NCI-H1092 (cell line): ENCODE measurements at places on chromosomes 16 and 17.

GRCh38 chr16:64151990-64152767 is 969.7 kb downstream of the CDH11 start:
- DNase-seq = no peak

DNA sequence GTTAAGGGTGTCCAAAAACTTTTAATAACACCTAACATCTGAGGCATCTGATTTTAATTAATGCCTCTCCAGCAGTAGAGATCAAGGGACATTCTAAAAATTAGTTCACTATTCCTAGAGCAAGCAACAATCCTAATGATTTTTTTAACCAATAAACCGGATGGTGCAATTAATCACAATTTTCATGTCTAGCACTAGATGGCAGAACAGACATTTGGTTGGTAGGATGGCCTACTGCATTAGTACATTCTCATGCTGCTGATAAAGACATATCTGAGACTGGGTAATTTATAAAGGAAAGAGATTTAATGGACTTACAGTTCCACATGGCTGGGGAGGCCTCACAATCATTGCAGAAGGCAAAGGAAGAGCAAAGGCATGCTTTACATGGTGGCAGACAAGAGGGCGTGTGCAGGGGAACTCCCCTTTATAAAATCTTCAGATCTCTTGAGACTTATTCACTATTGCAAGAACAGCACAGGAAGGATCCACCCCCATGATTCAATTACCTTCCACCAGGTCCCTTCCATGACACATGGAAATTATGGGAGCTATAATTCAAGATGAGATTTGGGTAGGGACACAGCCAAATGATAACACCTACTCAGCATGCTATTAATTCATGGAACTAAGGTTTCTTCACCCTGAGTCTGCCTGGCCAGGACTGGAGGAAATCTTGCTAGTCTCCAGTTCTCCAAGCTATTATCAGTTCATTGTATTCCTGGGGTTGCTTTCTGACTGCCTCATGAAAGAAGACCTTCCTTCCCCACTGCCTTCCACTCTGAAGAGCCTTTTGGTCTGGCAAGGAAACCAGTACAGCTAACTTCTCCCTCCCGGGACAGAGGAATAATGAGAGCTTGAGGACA is 24.8 kb downstream of the HS3ST3A1 start:
- DNase-seq = no peak

DNA sequence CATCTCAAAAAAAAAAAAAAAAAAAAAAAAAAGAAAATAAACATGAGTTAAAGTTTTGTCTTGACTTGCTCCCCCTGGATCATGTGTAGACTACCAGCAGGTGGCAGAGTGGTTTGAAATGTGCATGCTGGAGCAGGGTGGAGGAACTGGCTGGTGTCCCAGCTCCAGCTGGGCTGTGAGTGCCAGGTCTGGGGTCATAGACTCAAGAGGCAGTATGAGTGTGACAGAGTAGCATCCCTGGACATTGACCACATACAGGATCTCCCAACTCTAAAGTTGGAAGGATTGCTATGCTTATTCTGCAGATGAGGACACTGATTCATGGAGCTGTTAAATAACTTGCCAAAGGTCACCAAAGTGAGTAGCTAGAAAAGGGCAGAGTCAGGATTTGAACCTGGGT is 198.0 kb upstream of the MPHOSPH6 start:
- DNase-seq = no peak

GRCh38 chr16:80947708-80948625 is 58.7 kb downstream of the CMC2 start:
- no peak for DNase-seq

DNA sequence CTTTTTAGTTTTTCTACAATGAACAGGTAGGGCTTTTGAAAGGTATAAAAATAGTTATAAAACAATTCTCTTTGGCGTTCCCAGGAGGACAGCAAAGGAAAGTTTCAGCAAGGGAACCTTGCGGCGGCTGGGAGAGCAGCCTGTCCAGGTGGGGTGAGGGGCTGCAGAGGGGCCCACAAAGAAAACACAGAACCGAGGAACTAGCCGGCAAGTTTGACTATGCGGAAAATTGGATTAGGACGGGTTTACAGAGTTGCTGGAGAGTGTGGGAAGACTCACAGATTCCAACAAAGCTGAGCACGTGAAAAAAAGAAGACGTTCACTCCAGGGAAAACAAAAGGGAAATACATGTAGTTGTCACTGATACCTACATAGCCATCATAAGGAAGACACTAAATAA is 40.2 kb upstream of the METTL16 start:
- no peak for DNase-seq

GRCh38 chr16:58415003-58415402 is 22.7 kb downstream of the GINS3 start:
- DNase-seq = no peak
